ENCODE measurements at places on chromosomes 5 and 9. TPM values are rescaled to one million over a fixed set of nuclear protein-coding genes. Genes with fewer than 3 reads are reported as not detected.

The TPPP gene
- 0.08 TPM for total RNA-seq

DNA sequence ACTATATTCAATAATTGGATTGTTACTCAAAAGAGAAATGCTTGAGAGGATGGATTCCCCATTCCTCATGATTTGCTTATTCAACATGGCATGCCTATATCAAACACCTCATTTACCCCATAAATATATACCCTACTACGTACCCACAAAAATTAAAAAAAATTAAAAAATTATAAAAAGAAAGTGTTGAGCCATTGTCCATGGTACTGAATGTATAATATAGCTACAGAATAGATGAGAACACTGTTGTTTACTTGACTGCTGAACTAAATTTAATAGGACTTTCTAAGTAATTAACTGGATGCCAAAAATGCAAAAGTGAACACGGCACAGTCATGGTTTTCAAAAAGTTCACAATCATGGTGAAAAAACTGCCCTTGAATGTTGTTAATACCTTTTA is 725.8 kb downstream of the KCTD16 start:
- no peak for DNase-seq

GRCh38 chr5:691817-692528 is 1.2 kb downstream of the TPPP start:
- DNase-seq: no peak

- DNase-seq: no peak
These were observed 130.6 kb downstream of the CACNA1B start for GRCh38 chr9:138007918-138008841.

The SKP2 gene
- 61.6 TPM for total RNA-seq

The CA9 gene
- total RNA-seq: 2.7 TPM

DNA sequence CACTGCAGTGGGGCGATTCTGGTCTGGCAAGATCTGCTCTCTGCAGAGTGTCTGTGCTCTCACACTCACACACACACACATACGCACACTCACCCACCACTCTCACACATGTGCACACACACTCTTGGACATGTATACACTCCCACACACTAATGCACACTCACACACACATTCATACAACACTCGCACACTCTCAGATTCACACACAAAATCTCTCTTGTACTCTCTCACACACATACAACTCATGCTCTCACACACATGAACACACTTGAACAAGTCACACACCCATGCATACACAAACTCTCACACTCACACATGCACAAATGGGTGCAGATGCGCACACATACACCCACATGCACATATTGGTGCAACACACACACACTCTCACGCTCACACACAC is 31.7 kb downstream of the TMEM174 start:
- DNase-seq: no peak
